ENCODE measurements at places on chromosomes 1 and 21.

DNA sequence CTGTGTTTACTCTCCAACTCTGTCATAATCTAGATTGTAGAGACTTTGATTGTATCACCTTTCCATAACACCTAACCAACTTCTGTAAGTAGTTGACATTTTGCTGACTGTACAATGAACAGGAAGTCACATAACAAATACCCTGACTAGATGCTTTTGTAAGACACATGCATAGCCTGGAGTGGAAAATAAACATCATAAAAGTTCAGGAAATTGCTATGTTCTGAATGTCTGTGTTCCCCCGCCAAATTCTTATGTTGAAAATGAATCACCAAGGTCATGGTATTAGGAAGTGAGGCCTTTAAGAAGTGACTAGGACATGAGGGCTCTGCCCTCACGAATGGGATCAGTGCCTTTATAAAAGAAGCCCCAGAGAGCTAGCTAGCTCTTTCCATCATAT lies 40.4 kb upstream of the ZSWIM5 start:
- no peak for DNase-seq

DNA sequence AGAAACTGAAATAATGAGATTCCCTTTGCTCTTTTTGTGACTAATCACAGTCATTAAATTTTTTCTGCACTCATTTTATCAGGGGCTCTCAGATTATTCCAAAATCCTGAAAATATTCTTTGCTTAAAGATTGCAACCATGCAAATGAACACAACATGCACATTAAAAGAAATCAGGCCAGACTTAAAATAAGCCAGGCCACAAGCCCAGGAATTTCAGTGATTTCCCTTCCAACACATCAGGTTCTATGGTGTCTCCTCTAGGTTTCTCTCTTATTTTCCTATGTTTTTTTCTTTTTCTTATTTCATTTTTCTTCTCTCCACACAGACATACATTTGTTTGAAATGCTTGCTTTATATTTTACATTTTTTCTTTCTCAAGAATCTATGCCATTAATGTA lies 65.3 kb downstream of the NIBAN1 start:
- DNase-seq, result no peak

- DNase-seq, result no peak
Observed at GRCh38 chr1:18373882-18374493, 106.7 kb upstream of the KLHDC7A start.

- no peak for DNase-seq
Observed at GRCh38 chr1:110134050-110134595, 16.2 kb upstream of the SLC6A17 start.

DNA sequence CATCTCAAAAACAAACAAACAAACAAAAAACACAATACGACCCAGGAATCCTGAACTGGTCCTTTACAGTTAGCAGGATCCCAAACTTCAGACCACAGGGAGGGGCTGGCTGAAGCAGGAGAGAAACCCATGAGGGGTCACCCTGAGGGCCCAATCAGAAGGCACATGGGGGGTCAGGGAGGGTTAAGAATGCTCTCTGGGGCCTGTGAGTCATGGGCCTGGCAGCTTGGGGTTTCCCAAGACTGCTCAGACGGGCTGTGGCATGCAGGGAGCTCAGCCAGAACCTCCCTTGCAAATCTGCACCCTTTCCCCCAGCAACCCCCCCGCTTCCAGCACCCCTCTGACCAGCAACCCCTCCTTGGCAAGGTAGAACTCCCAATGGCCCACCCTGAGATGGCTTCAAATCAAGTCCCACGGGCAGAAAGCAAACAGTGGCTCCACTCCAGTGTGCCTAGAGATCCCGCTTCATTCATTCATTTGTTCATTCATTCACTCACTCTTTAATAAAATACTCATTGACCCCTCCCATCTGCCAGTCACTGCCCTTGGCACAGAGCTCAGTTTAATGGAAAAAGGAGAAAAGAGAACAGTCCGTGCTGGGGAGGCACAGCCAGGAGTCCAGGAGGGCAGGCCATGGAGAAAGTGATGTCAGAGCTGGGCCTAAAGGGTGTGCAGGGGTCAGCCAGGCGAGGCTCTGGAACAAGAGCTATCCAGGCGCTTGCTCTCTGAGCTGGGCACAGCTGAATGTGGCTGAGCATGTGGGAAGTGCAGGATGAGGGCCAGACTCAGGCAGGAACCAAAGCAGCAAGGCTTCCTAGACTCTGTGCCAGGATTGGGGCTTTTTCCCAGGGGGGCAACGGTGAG lies 8.2 kb downstream of the UQCRHL start:
- DNase-seq, result peak; percentile 38

- no peak for DNase-seq
Observed at GRCh38 chr1:194640322-194640721, 1453.9 kb upstream of the B3GALT2 start.

- no peak for DNase-seq
Observed at GRCh38 chr1:212315184-212315583, 30.0 kb downstream of the PPP2R5A start.

GRCh38 chr1:87632232-87632631 lies 303.6 kb downstream of the LMO4 start:
- DNase-seq, result no peak

GRCh38 chr1:99438656-99439230 lies 174.5 kb downstream of the PLPPR4 start:
- no peak for DNase-seq

DNA sequence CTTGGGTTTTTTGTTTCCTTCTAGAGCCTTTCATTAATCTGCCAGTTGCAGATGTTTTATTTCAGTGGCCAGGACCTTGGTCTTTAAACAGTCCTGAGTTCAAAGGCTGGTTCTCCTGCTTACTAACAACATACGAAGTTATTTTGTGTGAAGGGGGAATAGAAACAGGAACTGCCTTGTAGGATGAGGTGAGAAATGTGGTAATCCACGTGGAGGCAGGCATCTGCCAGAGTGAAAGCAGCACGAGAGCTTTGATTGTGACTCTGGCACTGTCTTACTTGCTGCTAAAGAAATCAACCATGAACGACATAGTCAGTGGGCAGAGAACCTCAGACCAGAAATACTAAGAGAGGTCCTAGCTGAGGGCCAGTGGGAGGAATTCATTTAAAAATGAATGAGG lies 30.4 kb downstream of the TMEM63A start:
- DNase-seq, result no peak

GRCh38 chr1:89465201-89465600 lies 59.4 kb upstream of the LRRC8B start:
- DNase-seq, result no peak

DNA sequence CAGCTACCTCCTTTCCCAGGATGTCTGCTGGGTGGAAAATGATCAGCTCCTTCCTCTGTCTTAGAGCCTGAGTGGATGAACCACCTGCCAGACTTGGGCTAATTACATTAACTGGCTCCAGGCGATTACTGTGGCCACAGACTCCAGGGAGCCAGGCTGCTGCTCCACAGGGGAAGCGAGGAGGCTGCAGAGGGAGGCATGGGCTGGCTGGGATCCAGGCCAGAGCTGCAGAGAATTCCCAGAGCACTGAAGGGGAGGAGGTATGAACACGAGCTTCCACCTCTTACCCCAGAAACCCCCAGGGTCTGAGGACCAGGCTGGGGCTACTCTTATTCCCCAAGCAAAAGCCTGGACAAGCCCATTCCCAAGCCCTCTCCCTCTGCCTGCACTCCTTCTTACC lies 136.0 kb upstream of the KLHDC7A start:
- DNase-seq, result no peak

- DNase-seq, result no peak
Observed at GRCh38 chr1:196143602-196144342, 464.5 kb downstream of the KCNT2 start.

- DNase-seq, result no peak
Observed at GRCh38 chr1:71298633-71299032, 217.8 kb upstream of the ZRANB2 start.

DNA sequence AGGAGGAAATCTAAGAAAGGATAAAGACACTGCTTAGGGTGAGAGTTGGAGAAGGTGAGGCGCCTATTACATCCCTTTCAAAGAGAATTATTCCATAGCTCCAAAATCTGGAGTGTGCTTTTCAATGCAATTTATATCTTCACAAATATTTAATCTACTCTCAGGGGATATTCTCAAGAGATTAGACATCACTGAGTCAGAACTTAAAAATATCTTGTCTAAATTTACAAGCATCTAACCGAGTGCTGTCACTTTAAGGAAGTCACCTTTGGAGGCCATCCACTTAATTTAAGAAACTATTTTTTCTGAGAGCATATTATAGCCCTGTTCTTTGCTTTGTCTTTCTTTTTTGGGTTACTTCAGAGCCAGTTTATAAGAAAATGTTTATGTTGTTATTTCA lies 134.6 kb downstream of the TNFSF18 start:
- DNase-seq, result no peak

DNA sequence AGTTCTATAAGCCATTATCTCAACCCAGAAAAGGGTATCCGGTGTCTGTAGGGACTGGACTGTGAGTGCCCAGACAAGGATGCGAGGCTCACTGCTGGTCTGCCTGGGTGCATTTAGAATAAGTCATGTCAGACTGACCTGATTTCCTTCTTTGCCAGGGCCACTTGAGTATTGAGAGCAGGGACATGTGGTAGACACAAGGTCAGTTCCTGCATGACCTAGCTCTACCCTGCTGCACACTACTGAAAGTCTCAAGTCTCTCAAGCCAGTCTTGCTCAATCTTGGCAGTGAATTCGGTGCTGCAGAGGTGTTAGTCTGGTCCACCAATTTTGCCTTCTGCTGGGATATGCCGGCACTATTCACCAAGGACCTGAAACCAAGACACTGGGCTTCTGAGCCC lies 180.1 kb downstream of the C1orf94 start:
- DNase-seq, result no peak

GRCh38 chr1:230232371-230232771 lies 165.3 kb downstream of the GALNT2 start:
- no peak for DNase-seq

GRCh38 chr1:237786066-237786719 lies 104.5 kb downstream of the ZP4 start:
- DNase-seq, result no peak

DNA sequence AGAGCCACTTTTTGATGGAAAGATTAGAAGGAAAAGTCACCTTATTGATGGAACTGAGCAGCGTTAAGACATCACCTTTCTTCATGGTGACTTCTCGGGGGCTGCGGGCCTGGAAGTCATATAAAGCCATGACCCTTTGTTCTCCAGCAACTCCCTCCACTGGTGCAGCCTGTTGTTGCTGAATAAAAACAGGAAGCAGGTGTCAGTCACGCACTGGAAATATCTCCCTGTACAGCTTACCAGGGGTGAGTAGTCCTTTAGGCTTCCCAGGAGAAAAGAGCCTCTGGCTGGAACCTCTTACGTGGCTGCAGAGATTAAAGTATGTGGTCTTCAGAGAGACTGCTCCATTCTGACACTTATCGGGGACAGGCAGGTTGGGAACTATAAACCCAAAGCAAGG lies 31.9 kb downstream of the SPTA1 start:
- DNase-seq, result no peak

DNA sequence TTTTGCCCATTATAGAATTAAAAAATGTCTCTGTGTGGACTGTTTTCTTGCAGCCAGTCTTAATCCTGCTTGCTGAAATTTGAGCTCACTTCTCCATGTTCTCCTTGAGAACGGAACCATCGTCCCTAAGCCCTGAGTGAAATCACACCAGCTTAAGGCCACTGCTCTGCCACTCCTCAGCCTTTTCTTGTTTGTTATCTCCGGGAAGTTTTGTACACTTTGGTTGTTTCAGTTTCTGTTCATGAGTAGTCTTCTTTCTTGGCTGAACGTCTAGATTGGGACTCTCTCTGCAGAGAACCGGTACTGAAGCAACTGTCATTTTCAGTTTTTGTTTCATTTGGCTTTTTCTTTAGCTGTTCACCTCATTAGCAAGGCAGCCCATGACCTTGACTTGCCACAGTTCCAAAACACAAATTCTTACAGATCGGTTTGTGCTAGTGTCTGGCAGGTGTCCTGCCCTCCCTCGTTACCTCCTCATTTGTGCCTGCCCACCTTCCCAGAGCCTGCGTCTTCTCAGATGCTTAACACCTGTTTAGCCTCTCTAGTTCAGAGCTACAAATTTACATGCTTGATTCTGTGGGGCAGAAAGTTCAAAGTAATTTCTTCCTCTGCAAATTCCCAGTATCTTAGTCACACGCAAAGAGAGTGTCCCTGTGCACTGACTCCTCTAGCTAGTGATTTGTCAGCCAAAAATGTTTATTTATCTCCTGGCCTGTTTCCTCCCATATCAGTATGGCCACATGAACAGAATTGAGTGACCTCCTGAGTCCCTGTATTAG lies 12.4 kb downstream of the PSEN2 start:
- no peak for DNase-seq

- no peak for DNase-seq
Observed at GRCh38 chr1:203217139-203217655, 12.3 kb downstream of the CHIT1 start.

- DNase-seq, result no peak
Observed at GRCh38 chr1:32998064-32998463, 33.5 kb upstream of the RNF19B start.

- DNase-seq, result no peak
Observed at GRCh38 chr1:161359291-161359690, 8.4 kb downstream of the CFAP126 start.

- DNase-seq, result no peak
Observed at GRCh38 chr1:108533351-108534083, 26.4 kb upstream of the EEIG2 start.

GRCh38 chr1:225999912-226000337 lies 782 bp upstream of the SDE2 start:
- DNase-seq, result no peak

DNA sequence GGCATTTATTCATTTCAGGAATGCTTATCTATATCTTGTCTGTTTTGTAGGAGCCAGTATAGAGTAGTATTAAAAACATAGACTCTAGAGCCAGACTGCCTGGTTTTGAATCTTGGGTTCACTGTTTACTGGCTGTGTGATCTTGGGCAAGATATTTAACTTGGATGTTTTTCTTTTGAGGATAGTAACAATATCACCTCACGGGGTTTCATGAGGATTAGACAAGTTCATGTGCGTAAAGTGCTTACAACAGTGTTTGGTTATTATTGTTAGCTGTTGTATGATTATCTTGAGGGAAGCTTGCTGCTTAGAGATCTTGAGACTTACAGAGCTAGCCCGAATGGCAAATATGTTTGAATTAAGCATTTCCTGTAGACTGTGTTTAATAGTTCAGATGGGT lies 40.2 kb downstream of the WNT4 start:
- no peak for DNase-seq

GRCh38 chr21:38351176-38351959 lies 94.6 kb downstream of the KCNJ15 start:
- DNase-seq, result no peak

DNA sequence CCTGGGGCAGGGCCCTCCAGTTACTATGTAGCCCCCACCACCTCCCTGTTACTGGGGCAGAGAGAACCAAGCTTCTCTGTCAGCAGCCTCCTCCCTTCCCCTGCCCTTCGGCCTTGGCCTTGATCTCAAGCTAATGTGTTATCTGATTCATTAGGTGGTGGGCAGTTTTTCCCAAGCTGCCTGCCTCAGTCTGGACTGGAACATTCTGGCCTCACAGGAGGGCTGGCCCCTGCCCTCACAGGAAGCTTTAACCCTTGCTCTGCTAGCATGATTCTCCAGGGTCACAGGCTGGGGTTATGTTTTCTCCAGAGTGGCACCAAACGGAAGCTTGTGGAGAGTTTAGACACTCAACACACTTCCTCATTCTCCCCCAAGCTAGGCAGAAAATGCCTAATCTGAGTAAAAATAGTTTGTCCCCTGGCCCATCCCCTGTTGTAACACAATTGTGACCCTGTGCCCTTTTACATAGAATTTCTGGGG lies 37.2 kb upstream of the SLC6A9 start:
- DNase-seq, result peak; percentile 4

GRCh38 chr1:43174873-43175272 lies 2.7 kb downstream of the CFAP57 start:
- DNase-seq, result no peak
